ENCODE measurements at places on chromosomes 5 and 9.

DNA sequence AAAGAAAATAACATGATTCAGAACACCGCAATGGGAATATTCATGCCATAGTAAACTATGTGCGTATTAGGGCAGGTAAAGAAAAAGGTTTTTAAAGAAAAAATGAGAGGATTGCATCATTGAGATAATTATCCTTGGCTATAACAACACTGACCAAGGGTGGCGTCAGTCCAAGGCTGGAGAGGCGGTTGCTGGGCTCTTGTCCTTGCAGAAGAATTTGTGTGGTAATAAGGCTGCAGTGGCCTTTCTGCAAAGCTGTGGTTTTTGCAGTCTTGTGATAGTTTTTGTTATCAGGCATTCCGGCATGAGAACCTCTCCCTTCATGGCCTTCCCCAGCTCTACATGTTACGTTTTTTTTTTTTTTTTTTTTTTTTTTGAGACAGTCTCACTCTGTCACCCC, 14.0 kb downstream of the BOD1 start:
- no peak for DNase-seq

DNA sequence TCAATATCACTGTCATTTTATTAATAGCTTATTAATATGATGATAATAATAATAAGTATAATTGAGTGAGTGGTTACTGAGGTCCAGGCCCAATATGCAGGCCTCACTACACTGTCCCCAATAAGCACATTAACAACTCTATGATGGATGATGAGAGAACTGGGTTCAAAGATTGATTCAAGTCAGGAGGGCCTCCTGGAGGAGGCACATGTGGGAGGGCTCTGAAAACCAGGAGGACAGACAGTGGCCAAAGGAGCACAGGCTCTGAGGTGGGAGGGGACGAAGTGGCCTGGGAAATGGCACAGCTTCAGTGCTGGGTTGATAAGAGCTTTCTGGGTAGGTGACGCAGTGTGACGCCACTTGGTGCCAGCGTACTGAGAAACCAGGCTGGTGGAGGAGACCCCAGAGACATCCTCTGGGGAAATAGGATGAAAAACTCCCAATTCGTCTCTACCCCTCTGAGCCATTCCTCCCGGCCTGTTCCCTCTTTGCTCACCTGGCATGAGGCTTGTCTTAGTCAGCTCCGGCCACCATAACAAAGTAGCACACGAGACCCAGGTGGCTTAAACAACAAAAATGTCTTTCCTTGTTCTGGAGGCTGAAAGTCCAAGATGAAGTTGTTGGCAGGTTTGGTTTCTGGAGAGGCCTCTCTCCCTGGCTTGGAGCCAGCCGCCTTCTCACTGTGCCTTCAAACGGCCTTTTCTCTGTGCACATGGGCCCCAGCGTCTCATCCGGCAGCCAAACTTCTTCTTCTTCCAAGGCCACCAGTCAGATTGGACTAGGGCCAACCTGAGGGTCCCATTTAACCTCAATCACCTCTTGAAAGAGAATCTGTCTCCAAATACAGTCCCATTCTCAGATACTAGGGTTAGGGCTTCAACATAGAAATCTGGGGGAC, 31.6 kb downstream of the NTNG2 start:
- no peak for DNase-seq

- DNase-seq: no peak
Observed at GRCh38 chr5:83899326-83899970, 178.8 kb upstream of the HAPLN1 start.

- DNase-seq: no peak
Observed at GRCh38 chr5:172868436-172868923, 34.4 kb downstream of the ERGIC1 start.

DNA sequence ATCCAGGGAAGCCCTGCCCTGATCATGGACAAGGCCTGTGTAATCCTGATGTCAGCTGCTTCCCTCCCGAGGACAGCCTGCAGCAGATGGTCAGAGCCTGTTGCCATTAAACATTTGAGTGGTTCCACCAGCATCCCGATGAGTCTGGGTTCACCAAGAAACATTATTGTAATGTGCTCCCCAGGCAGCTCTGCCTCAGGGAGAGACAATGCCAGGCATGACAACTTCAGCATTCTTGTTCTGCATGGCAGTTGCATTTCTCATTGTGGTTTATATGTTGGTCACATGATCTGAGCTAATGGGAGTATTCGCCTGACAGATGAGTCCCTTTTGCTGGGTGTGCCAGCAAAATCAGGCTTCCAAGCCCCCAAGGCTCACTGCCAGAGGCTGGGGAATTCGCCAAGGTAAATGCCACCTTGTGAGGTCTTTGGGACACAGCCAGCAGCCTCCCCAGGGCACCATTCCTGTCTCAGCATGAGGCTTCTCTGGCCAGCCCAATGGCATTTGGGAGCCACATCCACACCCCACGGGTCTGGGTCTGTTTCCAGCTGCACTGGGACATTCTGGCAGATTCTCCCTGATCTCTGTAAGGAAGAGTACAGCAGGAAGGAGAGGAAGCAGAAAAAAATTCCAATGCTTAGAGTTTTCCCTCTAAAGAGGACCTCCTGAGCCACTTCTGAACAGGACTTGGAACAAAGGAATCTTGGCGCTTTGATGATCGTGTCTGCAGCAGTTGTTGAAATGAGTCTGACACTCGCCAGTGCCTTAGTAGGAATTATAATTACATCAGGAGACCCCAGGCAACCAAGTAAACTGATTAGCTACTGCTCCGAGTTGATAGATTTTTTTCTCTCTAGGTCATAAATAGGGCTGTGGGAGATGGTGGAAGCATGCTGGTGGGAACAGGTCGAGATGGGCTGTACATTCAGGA, 18.7 kb downstream of the KCNIP1 start:
- DNase-seq: no peak

DNA sequence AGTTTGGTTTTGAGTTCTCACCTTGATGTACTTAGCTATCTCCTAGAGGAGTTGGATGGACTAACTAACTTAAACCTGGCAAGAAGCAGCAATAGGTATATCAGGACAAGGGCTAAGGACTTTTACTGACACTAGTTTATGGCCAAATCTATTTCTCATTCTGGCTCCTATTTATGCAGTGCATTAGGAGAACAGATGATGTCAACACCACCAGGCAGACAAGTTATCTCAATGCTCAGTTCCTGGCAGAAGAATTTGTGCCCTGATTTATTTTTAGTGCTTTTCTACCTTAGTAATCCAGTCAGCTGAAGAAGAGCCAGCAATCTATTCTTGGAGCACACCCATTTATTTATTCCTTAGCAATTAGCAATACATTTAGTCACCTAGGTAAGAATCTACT, 30.7 kb upstream of the MYOT start:
- DNase-seq: no peak

DNA sequence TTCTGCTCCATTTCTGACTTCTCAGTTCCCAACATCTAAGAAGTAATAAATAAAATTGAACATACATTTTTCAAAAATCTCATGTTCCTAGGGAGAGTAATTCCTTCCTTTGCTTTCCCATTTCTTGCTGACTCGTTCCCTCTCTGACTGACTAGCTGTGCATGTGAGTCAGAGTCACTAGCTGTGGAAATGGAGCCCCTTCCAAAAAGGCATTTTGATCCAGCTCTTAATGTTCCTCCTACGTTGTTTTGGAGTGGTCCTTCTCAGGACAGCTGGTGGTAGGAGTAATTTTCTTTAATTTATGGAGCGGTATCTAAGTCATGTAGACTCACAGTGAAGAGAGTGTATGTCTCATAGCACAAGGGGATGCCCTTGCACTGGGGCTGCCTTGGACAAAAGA, 460.2 kb downstream of the GADD45G start:
- no peak for DNase-seq

GRCh38 chr5:65094279-65094678, 325.5 kb downstream of the CWC27 start:
- DNase-seq: no peak

- no peak for DNase-seq
Observed at GRCh38 chr5:116964438-116964837, 389.8 kb upstream of the SEMA6A start.

Data from CD4-positive, alpha-beta T cell treated with Interleukin-10 for 1 hour (primary cell).